ENCODE measurements at places on chromosomes 2 and 18. TPM values are rescaled to one million over a fixed set of nuclear protein-coding genes. Genes with fewer than 3 reads are reported as not detected.

KLHL14 gene
- 0.98 TPM for total RNA-seq

GALNT3 gene
- total RNA-seq: 0.11 TPM

TMEM247 gene
- total RNA-seq: not detected

LTBP1 gene
- 165 TPM for total RNA-seq

CFC1 gene
- total RNA-seq: not detected

UBXN2A gene
- total RNA-seq: 10.6 TPM

RPS27A gene
- 910 TPM for total RNA-seq

VWC2L gene
- total RNA-seq: not detected

GDF7 gene
- 2.7 TPM for total RNA-seq

EPAS1 gene
- 167 TPM for total RNA-seq

LRP2 gene
- under 0.01 TPM for total RNA-seq

MYOM1 gene
- 2.4 TPM for total RNA-seq

ZBTB14 gene
- 18.1 TPM for total RNA-seq

ITGA6 gene
- 212 TPM for total RNA-seq

GNAL gene
- total RNA-seq: 0.26 TPM

SEMA4C gene
- total RNA-seq: 50.0 TPM

RBMS1 gene
- 80.8 TPM for total RNA-seq

Data from dermis lymphatic vessel endothelial cell (primary cell).